ENCODE measurements at places on chromosomes 13 and 19.

DNA sequence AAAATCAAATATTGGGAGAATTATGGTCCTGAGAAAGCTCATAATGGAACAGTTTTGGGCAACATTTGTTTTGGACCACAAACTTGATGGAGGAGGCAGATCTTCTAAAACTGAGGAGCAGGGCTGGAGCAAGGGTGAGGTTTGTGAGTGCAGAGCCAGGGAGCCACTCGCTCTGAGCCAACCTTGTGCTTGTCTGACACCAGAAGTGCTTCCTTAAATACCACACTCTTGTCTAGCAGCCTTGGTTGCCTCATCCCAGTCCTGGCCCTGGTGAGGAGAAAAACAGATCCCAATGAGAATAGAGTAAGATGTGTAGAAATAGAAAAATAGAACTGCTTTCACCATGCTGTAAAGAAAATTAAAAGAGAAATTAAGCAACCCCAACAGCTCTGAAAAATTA lies 6.7 kb downstream of the ZNF317 start:
- no peak for DNase-seq

GRCh38 chr19:447816-448560 lies 12.8 kb downstream of the SHC2 start:
- DNase-seq: no peak

- DNase-seq: no peak
These were observed 767 bp upstream of the GPR18 start for GRCh38 chr13:99258946-99259345.

- no peak for DNase-seq
These were observed 2.3 kb upstream of the AKAP8 start for GRCh38 chr19:15381864-15382263.

DNA sequence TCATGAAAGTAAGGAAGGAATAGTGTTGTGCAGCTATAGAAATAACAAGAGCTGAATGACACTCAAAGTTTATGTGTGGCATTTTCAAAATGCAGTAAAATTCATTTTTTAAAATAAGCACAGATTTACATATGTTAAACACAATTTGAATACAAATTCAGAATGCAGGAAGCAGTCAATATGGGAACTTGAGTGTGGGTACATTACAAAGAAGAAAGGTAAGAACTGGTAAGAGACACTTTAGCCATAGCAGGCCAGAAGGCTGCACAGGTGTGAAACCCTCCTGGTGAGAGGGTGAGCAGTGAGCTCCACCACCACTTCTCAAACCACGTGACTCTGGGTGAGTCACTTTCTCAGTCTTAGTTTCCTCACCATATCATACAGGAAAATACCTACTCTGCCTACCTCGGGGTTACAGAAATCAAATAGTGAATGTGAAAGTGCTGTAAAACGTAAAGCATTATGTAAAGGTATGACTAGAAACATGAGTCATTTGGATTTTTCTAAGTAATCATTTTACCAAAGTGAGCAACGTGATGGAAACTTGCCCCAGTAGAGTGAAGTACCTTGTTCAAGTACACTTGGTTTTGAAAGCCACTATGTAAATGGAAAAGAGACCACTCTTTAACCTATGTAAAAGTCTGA lies 40.5 kb downstream of the USP12 start:
- DNase-seq: peak; percentile 68
